ENCODE measurements at places on chromosomes 12 and 14. TPM values are rescaled to one million over a fixed set of nuclear protein-coding genes. Genes with fewer than 3 reads are reported as not detected.

NANOG gene
- total RNA-seq: not detected

ZNF605 gene
- 5.7 TPM for total RNA-seq

BDKRB1 gene
- total RNA-seq: not detected

PAPLN gene
- 17.1 TPM for total RNA-seq

COX8C gene
- not detected for total RNA-seq

RXYLT1 gene
- total RNA-seq: 13.5 TPM

MYH7 gene
- not detected for total RNA-seq

TBC1D30 gene
- total RNA-seq: 13.8 TPM

RNASE3 gene
- not detected for total RNA-seq

Measured in glomerular endothelial cell (primary cell).